ENCODE measurements at places on chromosomes 5 and 9. TPM values are rescaled to one million over a fixed set of nuclear protein-coding genes. Genes with fewer than 3 reads are reported as not detected.

The IL4 gene
- total RNA-seq = not detected

The SHISAL2B gene
- 11.1 TPM for total RNA-seq

The LCN15 gene
- total RNA-seq = 0.52 TPM

The HTR4 gene
- total RNA-seq = not detected

DNA sequence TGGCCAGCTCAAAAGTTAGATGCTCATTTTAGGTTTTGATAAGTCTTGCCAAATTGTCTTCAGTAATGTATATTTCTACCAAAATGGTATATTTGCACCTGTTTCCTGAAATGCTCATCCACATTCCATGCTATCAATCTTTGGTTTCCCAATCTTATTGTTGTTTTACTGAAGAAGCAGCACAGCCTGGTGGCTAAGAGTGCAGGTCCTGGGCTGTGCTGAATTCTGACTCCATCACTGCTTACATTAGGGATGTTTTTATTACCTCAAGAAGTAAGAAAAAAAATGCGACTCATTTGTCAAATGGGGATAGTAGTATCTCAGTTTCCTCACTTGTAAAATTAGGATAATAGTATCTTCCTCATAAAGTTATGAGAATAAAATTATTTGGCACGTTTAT, 13.6 kb upstream of the S100Z start:
- DNase-seq = no peak
- H3K4me3 ChIP-seq = no peak overlapping the region
- H3K4me1 ChIP-seq = peaks cover 17% of the 10 kb centered on the region
- peaks cover 23% of the 10 kb centered on the region for H3K36me3 ChIP-seq
- H3K27me3 ChIP-seq = peaks cover 5% of the 10 kb centered on the region

DNA sequence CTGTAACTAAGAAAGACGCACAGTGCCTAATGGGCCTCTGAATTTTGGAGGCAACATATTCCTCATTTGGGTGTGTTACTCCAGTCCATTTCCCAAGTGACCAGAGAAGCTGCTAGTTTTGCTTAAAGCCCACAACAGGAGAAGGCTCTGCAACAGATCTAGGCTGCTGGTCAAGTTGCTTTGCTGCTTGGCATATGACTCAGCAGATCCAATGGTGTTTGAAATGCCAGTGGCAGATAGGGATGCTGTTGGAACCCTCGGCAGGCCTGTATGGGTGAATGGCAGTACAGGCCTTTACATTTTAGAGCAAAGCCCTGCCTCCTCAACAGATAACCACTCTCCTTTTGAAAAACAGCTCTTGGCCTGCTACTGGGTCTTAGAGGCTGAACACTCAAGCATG, 36.2 kb upstream of the ROR2 start:
- H3K27ac ChIP-seq = no peak overlapping the region
- no peak for DNase-seq
- H3K36me3 ChIP-seq = peaks cover 6% of the 10 kb centered on the region
- H3K4me1 ChIP-seq = no peaks in the 10 kb centered on the region
- H3K4me3 ChIP-seq = no peak overlapping the region
- peaks cover 4% of the 10 kb centered on the region for H3K27me3 ChIP-seq

DNA sequence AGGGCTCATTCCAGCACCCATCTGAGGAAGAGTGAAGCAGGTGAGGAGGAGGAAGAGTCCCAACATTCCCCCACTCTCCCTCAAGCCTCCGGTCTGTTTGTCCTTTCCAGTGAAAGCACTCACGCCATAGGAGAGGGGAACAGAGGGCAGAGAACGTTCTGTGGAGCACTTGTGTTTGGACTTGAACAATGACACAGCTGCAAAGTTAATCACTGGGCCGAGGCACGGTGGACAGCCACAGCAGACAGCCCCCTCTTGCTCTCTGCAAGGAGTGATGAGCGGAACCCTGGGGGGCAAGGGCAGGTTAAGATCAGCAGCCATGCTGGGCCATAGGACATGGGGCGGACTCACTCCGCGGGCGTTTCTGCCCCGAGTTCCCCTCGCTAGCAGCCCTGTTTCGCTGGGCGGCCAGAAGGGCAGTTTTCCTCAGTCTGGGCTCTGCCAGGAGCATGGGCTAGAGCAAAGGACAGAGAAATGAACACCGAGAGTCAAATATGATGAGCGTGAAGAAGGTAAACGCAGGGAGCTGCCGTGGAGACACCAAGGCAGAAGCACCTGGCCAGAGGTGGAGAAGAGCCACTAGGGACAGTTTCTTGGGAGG, 185.7 kb downstream of the GAPVD1 start:
- peaks cover 23% of the 10 kb centered on the region for H3K4me1 ChIP-seq
- no peak overlapping the region for H3K4me3 ChIP-seq
- no peaks in the 10 kb centered on the region for H3K27me3 ChIP-seq

DNA sequence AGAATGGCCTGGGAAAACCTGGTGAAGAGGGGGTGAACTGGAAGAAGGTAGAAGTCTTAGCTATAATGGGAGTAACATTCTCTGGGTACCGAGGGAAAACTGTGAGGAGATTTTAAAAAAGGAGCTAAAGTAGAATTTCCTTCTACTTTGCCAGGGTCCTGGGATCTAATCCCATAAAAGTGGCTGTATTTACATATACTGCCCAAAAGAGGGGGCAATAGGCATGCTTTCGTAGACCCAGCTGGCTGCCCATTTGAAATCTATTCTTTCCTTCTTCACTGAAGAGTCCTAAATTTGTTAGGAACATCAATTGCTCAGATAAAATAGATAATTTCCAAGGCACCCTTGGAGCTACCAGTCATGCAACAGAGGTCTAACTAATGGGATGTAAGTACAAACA, 159.2 kb downstream of the CDC42SE2 start:
- H3K36me3 ChIP-seq = peaks cover 13% of the 10 kb centered on the region
- no peak overlapping the region for H3K4me3 ChIP-seq
- H3K27me3 ChIP-seq = no peaks in the 10 kb centered on the region

GRCh38 chr5:81750308-81751008, 439 bp downstream of the SSBP2 start:
- no peaks in the 10 kb centered on the region for H3K36me3 ChIP-seq
- H3K4me3 ChIP-seq = peak overlapping the region; percentile 80
- DNase-seq = no peak

DNA sequence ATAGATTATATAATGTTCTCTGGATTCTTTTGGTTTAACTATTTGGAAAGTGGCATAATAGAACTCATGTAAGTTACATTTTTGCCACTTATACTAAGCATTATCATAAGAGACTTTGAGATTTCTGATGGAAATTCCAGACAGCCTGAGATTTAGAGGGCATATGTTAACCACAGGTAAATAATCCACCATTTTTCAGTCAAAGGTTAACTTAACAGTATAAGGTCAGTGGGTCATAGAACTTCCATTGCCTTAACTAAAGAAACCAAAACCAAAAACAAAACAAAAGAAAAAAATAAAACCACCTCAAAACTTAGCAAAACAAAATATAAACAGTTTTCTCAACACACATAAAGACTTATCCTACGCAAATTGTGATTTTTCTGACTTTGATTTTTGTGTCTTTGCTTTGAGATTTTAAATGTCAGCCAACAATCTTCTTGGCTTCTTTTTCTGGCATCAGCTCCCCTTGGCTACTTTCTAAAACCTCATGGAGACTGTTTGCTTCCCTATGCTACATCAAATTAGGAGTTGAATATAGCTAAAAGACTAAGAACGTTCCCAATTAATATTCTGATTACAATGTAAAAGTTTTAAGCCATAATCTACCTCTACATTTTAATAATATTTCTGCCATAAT, 430.1 kb upstream of the DAB2 start:
- no peaks in the 10 kb centered on the region for H3K36me3 ChIP-seq
- no peaks in the 10 kb centered on the region for H3K27me3 ChIP-seq
- H3K4me3 ChIP-seq = no peak overlapping the region
- H3K4me1 ChIP-seq = no peaks in the 10 kb centered on the region
- no peak overlapping the region for H3K27ac ChIP-seq
- DNase-seq = no peak

All from WTC11 (cell line).